Lung (tissue), 17 donors: ENCODE measurements at places on chromosomes 6 and 20. TPM values are rescaled to one million over a fixed set of nuclear protein-coding genes. Genes with fewer than 3 reads are reported as not detected.
A peak's percentile ranks its signal among the peaks of the same experiment; 100 is the strongest.

DNA sequence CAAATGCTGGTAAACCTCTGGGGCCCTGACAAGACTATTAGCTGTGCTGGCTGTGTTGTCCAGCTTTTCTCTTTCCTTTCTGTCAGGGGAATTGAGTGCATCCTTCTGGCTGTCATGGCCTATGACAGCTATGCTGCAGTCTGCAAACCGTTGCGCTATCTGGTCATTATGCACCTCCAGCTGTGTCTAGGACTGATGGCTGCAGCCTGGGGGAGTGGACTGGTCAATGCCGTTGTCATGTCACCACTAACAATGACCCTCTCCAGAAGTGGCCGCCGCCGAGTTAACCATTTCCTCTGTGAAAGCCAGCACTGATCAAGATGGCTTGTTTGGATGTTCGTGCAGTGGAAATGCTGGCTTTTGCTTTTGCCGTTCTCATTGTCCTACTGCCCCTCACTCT is 20.3 kb downstream of the OR2B6 start:
- DNase-seq: no peak
- H3K27ac ChIP-seq: no peak overlapping the region
- H3K27me3 ChIP-seq: no peaks in the 10 kb centered on the region
- no peaks in the 10 kb centered on the region for H3K4me1 ChIP-seq
- no peaks in the 10 kb centered on the region for H3K36me3 ChIP-seq

GRCh38 chr6:27870291-27870870 is 41.8 kb downstream of the OR2B2 start:
- H3K27me3 ChIP-seq: no peaks in the 10 kb centered on the region
- no peak for DNase-seq
- H3K4me1 ChIP-seq: peaks cover 16% of the 10 kb centered on the region
- H3K36me3 ChIP-seq: no peaks in the 10 kb centered on the region
- no peak overlapping the region for H3K4me3 ChIP-seq
- H3K27ac ChIP-seq: no peak overlapping the region

- H3K4me3 ChIP-seq: no peak overlapping the region
- H3K27ac ChIP-seq: no peak overlapping the region
- no peak for DNase-seq
- H3K27me3 ChIP-seq: no peaks in the 10 kb centered on the region
- no peaks in the 10 kb centered on the region for H3K4me1 ChIP-seq
Measured at GRCh38 chr6:81589465-81590313, 162.8 kb downstream of the TENT5A start.

The TPBG gene
- 14.4 TPM for total RNA-seq

GRCh38 chr6:63636518-63637021 is 968 bp downstream of the PHF3 start:
- peak overlapping the region; percentile 98 for H3K27ac ChIP-seq
- DNase-seq: peak; percentile 51
- no peaks in the 10 kb centered on the region for H3K27me3 ChIP-seq
- peak overlapping the region; percentile 69 for H3K4me3 ChIP-seq
- H3K36me3 ChIP-seq: no peaks in the 10 kb centered on the region

DNA sequence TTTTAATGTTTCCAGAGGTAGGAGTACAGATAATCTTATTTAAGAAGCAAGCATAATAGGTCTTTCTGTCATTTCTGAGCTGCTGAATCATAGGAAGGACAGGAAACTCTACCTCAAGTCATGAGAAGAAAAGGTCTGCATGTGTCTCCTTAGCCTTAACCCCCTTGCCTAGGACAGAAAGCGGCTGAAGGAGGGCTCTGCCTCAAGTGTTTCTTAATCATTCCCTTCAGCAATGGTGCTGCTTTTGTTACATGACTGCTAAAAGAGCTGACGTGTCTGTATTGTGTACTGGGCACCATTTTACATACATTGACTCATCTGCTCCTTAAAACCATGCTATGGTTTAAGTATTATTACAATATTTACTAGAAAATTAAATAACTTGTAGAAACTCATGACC is 564.0 kb upstream of the AGPAT4 start:
- H3K27ac ChIP-seq: no peak overlapping the region
- no peaks in the 10 kb centered on the region for H3K36me3 ChIP-seq
- no peak overlapping the region for H3K4me3 ChIP-seq

DNA sequence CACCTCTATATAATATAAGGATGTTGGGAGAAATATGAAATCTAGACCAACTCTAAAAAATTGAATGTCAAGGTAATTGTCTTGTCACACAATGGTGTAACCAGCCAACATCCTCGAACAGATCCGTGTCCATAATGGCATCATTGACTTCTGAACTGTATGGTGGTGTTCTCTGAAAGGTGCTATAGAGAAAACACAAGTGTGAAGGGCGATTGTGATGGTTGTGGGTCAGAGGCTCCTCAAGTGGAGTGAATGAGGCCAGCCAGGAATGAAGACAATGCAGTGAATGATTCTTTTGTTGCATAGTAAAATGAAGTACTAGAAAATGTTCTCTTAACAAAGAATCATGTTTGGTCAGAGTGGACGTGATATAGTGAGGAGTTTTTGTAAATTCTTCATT is 58.3 kb downstream of the CARMIL1 start:
- DNase-seq: no peak
- no peak overlapping the region for H3K27ac ChIP-seq
- H3K4me3 ChIP-seq: no peak overlapping the region
- peaks cover 10% of the 10 kb centered on the region for H3K4me1 ChIP-seq
- H3K27me3 ChIP-seq: no peaks in the 10 kb centered on the region

- no peaks in the 10 kb centered on the region for H3K36me3 ChIP-seq
- no peak for DNase-seq
- H3K4me1 ChIP-seq: peaks cover 17% of the 10 kb centered on the region
- H3K4me3 ChIP-seq: peak overlapping the region; percentile 29
Measured at GRCh38 chr20:36861625-36861874, 14.4 kb upstream of the TLDC2 start.

DNA sequence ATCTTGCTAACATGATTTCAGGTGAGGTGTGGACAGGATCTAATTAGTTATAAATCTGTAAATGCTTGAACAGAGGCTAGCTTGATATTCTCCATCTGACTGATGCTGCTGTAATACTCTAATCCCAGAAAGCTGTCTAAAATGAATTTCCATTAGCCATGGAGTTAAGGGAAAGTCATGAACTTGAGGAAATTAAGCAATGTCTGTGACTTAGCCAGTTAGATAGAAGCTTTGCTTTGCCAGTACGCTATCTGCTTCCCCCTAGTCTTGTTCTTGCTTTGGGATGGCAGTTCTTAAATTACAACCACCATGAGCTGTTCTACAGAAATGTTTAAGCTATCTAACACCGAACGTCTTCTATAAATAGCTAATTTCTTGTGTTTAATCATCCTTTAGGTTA is 195.7 kb downstream of the PRL start:
- no peaks in the 10 kb centered on the region for H3K27me3 ChIP-seq
- H3K27ac ChIP-seq: no peak overlapping the region

GRCh38 chr6:14190191-14190928 is 72.8 kb downstream of the CD83 start:
- H3K4me1 ChIP-seq: no peaks in the 10 kb centered on the region
- no peak for DNase-seq
- peaks cover 2% of the 10 kb centered on the region for H3K27me3 ChIP-seq

The SLC35B2 gene
- 29.9 TPM for total RNA-seq

DNA sequence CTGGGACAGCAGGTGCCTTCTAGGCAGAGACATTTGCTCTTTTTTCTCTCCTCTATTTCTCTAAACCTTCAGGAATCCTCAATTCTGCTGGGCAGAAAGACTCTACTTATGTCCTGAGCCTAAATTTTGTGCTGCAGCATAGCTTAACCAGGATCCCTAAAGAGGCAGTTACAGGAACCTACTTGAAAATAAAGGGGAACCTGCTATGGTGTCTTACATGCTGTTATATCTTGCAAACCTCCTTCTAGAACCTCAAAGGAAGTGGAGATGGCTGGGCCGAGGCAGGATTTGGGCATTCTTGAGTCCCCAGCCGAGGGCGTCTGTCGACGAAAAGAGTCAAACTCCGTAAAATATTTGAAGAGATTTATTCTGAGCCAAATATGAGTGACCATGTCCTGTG is 17.1 kb upstream of the GMNN start:
- no peaks in the 10 kb centered on the region for H3K27me3 ChIP-seq
- peaks cover 13% of the 10 kb centered on the region for H3K4me1 ChIP-seq
- no peak for DNase-seq

DNA sequence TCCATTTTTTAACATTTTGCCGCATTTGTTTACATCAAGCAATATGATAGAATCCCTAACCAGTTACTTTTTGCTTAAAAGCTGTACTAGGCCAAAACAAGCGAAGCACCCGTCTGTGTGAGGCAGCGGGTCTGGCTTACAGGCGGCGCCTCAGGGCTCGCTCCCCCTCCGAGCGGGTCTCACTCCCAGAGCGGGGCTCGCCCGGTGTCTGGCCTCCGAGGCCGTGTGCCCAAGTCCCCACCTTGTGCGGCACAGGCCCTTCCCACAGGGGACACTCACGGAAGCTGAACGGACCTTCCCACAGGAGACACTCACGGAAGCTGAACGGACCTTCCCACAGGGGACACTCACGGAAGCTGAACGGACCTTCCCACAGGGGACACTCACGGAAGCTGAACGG is 23.4 kb downstream of the ZBTB46 start:
- DNase-seq: no peak
- peaks cover 2% of the 10 kb centered on the region for H3K36me3 ChIP-seq
- H3K4me3 ChIP-seq: no peak overlapping the region
- H3K27ac ChIP-seq: no peak overlapping the region
- H3K27me3 ChIP-seq: no peaks in the 10 kb centered on the region
- no peaks in the 10 kb centered on the region for H3K4me1 ChIP-seq

- H3K4me3 ChIP-seq: no peak within 1 kb of the TSS
- peaks cover 11% of the 10 kb centered on the region for H3K4me1 ChIP-seq
- DNase-seq: peak; percentile 32
- H3K27me3 ChIP-seq: no peaks in the 10 kb centered on the region
- H3K36me3 ChIP-seq: no peaks in the 10 kb centered on the region
Measured at GRCh38 chr20:3712279-3712873, at the start of gene SIGLEC1. Gene SIGLEC1 (minus strand): TSS chr20:3712600. CDS start chr20:3707128, 5,472 bp downstream.

DNA sequence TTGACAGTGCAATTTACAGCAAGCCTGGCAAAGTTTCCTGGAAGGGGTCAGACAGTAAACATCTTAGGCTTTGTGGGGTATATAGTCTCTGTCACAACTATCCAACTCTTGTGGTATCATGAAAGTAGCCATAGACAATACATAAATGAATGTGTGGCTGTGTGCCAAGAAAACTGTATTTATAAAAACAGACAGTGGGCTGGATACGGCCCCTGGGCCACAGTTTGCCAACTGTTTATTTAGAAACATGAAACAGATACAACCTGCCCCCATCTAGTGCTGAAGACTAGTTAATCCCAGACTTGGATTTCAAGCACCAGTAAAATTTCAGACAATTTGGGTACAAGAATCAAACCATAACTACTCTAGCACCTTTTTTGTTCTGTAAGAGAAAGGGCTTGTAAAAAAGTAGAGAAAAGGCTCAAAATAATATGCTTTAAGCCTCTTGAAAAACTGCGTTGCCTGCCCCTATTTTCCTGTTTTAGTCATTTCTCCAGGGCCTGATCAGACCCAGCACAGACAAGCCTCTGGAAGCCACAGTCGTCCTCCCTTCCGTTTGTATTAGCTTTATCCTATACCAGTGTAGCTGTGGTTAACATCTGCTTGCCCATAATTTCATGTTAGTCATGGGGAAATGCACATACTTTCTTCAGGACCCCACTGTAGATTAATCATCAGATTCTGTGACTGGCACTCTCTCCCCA is 30.8 kb downstream of the JAG1 start:
- H3K36me3 ChIP-seq: peaks cover 66% of the 10 kb centered on the region
- no peaks in the 10 kb centered on the region for H3K27me3 ChIP-seq
- no peak overlapping the region for H3K4me3 ChIP-seq
- H3K27ac ChIP-seq: no peak overlapping the region

GRCh38 chr6:6806844-6807518 is 218.5 kb downstream of the LY86 start:
- peaks cover 11% of the 10 kb centered on the region for H3K4me1 ChIP-seq
- DNase-seq: no peak
- no peak overlapping the region for H3K4me3 ChIP-seq
- H3K27ac ChIP-seq: peak overlapping the region; percentile 4
- H3K27me3 ChIP-seq: no peaks in the 10 kb centered on the region

GRCh38 chr20:8390037-8390433 is 258.0 kb downstream of the PLCB1 start:
- no peak overlapping the region for H3K27ac ChIP-seq
- H3K4me3 ChIP-seq: no peak overlapping the region
- H3K27me3 ChIP-seq: no peaks in the 10 kb centered on the region
- DNase-seq: no peak
- no peaks in the 10 kb centered on the region for H3K36me3 ChIP-seq
- peaks cover 19% of the 10 kb centered on the region for H3K4me1 ChIP-seq

- DNase-seq: no peak
- H3K4me1 ChIP-seq: no peaks in the 10 kb centered on the region
- no peaks in the 10 kb centered on the region for H3K27me3 ChIP-seq
- no peak overlapping the region for H3K4me3 ChIP-seq
- H3K36me3 ChIP-seq: no peaks in the 10 kb centered on the region
- no peak overlapping the region for H3K27ac ChIP-seq
Measured at GRCh38 chr20:37431786-37432185, 85.8 kb downstream of the SRC start.

GRCh38 chr6:154380741-154381140 is 24.1 kb upstream of the IPCEF1 start:
- peaks cover 4% of the 10 kb centered on the region for H3K4me1 ChIP-seq
- H3K27me3 ChIP-seq: no peaks in the 10 kb centered on the region
- DNase-seq: peak; percentile 31
- H3K36me3 ChIP-seq: no peaks in the 10 kb centered on the region
- H3K4me3 ChIP-seq: no peak overlapping the region

GRCh38 chr6:36920546-36920945 is 34.0 kb upstream of the PI16 start:
- H3K27me3 ChIP-seq: no peaks in the 10 kb centered on the region
- no peak for DNase-seq
- no peak overlapping the region for H3K27ac ChIP-seq
- peaks cover 7% of the 10 kb centered on the region for H3K4me1 ChIP-seq
- peaks cover 14% of the 10 kb centered on the region for H3K36me3 ChIP-seq

The F13A1 gene
- 31.1 TPM for total RNA-seq

DNA sequence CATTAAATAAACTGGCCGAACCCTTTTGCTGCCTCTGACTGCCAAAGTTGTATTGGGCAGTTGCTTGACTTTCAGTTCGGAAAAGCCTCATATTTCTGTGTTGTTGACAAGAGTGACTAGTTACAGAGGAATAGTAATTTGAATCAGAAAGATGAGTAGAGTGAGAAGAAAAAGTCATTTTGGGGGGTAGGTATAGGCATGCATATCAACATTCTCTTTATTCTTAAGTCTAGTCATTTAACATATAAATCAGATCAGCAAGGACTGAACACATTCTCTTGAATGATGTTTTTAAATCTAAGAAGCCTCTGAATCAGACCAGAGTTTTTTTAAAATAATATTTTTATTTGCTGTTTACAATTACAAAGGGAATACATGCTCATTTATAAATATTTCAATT is 4.9 kb upstream of the LMBRD1 start:
- no peak overlapping the region for H3K4me3 ChIP-seq
- no peaks in the 10 kb centered on the region for H3K36me3 ChIP-seq
- no peak overlapping the region for H3K27ac ChIP-seq
- H3K27me3 ChIP-seq: no peaks in the 10 kb centered on the region
- no peaks in the 10 kb centered on the region for H3K4me1 ChIP-seq

- H3K27ac ChIP-seq: no peak overlapping the region
- no peaks in the 10 kb centered on the region for H3K36me3 ChIP-seq
- DNase-seq: no peak
- no peaks in the 10 kb centered on the region for H3K4me1 ChIP-seq
Measured at GRCh38 chr20:11376998-11377397, 540.7 kb upstream of the BTBD3 start.
